ENCODE measurements at places on chromosomes 4 and X.

- DNase-seq = peak; percentile 74
These were observed at the start of gene CTSO for GRCh38 chr4:155953151-155954117. CTSO (minus strand) TSS chr4:155953866; CDS start chr4:155953847, 19 bp downstream.

- no peak for DNase-seq
These were observed 149.5 kb downstream of the MAML3 start for GRCh38 chr4:140004549-140004895.

DNA sequence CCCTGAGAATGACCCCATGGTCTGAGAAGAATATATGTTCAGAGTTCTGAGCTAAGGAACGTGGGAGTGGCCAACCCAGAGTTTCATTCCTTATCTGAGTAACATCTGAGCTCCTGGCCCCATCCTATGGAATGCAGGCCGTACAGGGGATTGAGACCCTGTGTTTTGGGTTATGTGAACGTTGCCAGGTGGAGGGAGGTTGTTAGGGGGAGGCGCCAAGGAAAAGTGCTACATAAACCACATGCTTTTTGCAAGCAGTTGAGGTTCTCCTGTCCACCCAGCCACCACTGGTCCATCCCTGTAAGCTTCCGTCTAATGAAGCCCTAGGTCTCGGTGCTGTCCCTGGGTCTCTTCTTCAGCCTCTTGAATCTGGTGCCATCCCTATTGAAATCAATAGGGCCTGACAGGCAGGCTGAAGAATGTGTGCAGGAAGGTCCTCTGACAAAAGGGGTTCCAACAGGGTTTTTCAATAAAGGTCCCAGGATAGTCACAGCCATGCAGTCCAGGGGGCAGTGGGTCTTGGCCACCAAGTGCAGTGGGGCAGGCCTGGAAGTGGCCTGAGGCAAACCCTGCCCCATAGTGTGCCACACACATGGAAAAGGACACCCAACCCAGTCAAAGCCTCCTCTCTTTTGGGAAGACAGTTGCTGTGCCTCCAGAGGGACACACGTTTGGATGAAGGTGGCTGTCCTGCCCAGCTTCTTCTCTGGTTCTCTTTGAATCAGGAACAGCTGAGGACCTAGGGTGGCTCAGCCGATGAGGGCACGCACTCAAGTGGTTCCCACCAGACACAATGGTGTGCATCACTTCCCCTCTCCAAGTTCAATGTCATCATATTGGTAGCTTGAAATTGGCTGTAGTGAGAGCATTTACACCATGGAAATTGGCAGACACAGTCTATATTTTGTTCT lies 53.5 kb downstream of the HTRA3 start:
- no peak for DNase-seq

- no peak for DNase-seq
These were observed 312.8 kb downstream of the TENM3 start for GRCh38 chr4:182555997-182556418.

- no peak for DNase-seq
These were observed 648 bp downstream of the GRK4 start for GRCh38 chr4:2963966-2964471.

GRCh38 chr4:40763228-40763716 lies 13.5 kb downstream of the NSUN7 start:
- no peak for DNase-seq
